ENCODE measurements at places on chromosomes 12 and 14.

DNA sequence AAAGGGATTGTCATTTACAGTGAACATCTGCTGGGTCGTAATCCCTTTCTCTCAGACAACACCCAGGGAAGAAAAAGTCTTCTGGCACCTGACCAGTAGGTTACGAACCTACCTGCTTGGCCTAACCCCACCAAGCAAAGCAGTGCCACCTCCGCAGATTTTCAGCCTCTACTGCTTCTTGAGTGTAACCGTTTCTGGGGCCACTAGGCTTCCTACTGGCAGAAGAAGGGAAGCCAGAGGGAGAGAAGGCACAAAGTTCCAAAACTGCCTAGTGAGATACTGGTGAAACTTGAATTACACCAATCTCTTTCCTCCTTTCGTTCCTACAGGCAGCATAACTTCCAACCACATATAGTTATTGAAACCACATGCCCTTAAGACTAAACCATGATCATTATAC, 383.6 kb downstream of the BCAT1 start:
- DNase-seq = no peak

DNA sequence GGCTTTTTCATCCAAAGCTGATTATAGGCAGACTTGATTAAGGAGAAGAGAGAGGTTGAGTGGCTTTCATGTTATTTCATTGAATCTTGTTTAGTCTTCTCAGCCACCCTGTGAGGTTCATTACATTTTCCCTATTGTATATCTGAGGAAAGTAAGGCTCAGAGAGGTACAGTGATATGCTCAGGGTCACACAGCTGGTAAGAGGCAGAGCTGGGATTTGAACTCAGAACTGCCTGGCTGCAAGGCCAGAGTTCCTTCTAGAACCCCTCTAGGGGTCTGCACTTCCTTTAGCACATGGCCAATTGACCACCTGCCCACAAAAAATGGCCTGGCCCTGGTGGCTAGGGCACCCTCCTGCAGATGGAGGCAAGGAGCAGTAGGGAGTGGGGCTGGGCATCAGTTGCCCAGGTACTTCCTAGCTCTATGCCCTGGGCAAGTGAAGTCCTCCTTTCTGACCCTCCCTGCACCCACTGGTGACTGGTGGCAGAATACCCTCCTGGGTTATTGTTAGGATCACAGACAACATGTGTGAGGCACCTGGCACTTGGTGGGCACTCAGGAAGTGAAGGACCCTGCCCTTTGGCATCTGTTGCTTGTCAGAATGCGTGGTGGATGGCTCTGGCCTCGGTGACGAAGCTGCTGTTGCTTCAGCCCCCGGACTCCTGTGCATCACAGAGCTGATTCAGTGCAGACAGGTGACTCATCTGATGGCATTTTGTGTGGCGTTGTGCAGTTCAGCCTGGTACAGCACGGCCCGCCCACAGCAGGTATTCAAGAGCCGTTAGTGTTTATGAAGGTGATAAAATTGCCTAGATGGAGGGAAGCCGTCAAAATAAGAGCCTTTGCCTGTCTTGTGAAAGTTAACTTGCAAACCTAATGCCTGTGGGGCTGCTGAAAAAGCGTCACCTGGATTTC, 115.8 kb downstream of the SLC25A47 start:
- peak; percentile 88 for DNase-seq

GRCh38 chr12:32618115-32618514, 61.0 kb upstream of the DNM1L start:
- no peak for DNase-seq

DNA sequence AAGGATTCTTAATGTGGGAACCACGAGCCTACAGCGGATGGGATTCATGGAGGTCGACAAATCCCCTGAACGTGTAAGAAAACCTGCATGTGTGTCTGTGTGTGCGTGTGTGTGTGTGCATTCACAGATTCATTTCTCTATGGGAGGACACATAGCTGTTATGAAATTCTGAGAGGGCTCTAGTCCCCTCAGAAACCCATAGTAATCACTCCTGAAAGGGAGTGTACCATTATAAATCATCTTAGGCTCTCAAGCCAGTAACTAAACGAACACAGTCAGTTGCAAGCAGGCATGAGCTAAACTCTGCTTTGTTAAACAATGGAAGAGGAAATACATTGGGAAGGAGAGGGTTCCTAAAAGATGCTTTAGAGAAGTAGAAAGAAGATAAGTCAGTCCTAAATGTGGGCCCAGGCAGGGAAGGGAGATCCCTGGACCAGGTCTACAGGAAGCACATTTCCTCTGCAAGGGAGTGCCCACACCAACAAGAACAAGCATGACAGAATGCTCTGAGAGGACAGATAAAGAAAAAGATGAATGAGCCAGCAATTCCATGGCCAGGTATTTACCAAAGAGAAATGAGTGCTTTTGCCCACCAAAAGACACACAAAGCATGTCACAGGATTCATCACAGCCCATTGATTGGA, 91.3 kb downstream of the ITPR2 start:
- DNase-seq = no peak

DNA sequence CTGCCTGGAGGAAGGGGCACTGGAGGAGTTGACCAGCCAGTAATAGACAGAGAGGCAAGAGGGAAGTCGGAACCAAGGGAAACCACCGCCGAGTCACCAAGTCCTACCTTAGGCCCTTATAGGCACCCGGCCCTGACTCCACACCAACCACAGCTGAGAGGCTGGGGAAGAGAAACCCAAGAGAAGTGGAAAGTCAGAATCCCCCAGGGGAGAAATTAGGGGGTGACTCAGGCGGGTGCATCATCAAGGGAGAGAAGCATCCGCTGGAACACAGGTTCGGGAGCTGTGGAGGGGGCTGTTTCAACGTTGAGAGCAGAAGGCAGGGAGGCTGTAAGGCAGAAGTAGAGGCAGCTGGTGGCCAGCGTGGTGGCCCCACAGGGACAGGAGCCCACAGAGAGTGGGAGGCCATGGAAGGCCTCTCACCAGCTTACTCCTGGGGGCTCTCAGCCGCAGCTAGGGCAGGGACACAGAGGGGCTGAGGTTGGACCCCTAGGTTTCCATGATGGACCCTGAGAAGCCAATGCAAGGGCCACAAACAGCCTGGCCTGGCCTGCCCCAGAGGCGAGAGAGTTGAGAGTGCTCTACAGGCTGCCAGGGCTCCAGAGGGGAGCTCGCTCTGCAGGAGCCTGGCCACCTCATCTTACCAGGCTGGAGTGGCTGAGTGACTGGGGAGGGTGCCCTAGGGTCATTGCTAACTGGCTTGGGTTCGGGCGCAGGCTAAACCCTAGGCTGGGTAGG, 1.4 kb upstream of the TRMT61A start:
- DNase-seq = peak; percentile 82

GRCh38 chr12:1830981-1831963, 10.9 kb downstream of the LRTM2 start:
- peak; percentile 40 for DNase-seq
